ENCODE measurements at places on chromosomes 2 and 18. TPM values are rescaled to one million over a fixed set of nuclear protein-coding genes. Genes with fewer than 3 reads are reported as not detected.

DNA sequence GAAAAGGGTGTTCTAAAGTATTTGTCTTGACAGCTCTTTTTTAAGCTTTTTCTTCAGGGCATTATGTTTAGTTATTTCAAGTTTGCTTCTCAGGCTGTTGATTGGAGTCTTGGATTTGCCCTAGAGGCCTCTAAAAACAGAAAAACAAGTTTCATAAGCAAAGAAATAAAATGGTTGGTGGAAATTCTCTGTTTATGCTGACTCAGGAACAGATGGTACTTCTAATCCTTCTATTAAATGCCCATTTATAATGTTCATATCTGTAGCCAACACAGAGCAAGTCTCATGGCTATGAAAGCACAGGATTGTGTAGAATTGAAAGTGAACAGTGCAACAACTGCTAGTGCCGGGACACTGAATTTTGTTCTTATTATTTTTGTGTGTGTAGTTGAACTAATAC, 60.4 kb downstream of the KCNJ3 start:
- DNase-seq = no peak

TAF1B gene
- total RNA-seq = 7.6 TPM

- DNase-seq = peak; percentile 48
Measured at GRCh38 chr2:240297256-240298116, 138.0 kb upstream of the GPC1 start.

- DNase-seq = no peak
Measured at GRCh38 chr2:118803012-118803411, 44.4 kb downstream of the EN1 start.

PLEK gene
- total RNA-seq = 2.4 TPM

MAPRE3 gene
- total RNA-seq = 101 TPM

DNA sequence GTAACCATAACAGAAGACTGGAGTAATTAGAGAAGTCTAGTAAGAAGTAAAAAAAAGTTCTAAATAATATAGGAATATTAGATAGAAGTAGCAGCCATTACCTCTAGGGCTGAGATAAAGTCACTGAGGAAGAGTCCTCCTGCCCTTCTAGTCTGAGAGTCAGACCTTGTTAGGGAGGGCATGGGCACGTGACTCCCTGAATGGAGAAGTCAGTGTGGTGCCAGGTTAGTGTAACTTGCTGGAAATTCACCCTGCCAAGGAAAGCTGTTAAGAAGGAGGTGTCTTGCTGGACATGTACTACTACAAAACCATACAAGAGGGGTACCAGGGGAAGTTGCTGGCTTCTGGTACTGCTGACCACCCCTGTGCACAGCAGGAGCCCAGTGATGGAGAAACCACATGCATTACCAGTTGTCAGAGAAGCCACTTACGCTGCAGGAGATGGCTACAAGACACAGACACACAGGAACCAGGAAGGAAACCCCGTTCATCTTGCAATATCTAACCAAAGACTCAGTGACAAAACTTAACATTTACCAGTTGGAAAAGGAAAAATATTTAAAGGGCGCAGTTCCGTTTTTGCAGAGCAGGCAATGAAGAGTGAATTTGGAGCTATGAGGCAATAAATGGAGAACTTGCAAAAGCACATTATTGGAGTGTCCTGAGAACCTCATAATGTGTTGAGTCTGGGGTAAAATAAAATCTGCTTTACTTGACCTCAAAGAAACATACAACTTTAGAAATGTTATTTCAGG, 77.2 kb upstream of the TLK1 start:
- no peak for DNase-seq

GRCh38 chr18:29969876-29970275, 1072.7 kb downstream of the DSC3 start:
- no peak for DNase-seq

MSTN gene
- total RNA-seq = 6.6 TPM

- no peak for DNase-seq
Measured at GRCh38 chr2:217060516-217060915, 200.7 kb upstream of the TNP1 start.

DNA sequence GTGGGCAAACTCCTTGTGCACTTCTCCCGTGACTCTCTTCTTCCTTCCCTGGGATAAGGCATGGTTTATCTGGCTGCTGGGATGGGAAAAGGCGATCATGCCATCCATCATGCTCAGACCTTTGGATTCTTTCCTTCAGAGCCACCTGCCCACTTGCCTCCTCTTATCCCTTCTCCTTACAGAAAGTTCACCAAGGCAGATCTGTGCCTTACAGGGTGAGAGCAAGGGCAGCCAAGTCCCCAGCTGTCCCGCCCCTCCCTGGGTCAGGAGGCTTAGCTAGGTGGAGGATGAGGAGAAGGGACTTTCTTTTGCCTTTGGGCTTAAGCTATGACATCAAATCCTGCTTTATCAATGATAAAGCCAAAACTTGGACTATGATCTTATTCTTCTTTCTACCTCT, 47.6 kb downstream of the KCNE4 start:
- no peak for DNase-seq

SGPP2 gene
- total RNA-seq = not detected

GRCh38 chr18:55878224-55878623, 290.2 kb upstream of the TCF4 start:
- no peak for DNase-seq

OTOS gene
- not detected for total RNA-seq

DNA sequence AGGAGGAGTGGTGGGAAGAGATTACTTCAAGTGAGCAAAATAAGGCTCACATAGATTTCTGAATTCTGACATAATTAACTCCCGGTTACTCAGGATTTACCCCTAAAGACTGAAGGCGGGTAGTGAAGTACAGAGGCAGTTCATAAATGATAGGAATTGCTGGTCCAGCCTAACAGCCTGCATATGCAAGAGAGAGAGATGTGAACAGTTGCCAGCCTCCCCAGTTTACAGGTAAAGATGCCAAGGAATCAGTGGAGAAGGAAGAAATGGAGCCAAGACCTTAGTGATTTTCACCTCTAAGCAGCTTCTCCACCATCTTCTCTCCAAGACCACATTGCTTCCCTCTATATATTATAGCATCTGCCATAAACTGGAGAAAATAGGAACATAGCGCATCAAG, 91.8 kb upstream of the THUMPD2 start:
- no peak for DNase-seq

DNA sequence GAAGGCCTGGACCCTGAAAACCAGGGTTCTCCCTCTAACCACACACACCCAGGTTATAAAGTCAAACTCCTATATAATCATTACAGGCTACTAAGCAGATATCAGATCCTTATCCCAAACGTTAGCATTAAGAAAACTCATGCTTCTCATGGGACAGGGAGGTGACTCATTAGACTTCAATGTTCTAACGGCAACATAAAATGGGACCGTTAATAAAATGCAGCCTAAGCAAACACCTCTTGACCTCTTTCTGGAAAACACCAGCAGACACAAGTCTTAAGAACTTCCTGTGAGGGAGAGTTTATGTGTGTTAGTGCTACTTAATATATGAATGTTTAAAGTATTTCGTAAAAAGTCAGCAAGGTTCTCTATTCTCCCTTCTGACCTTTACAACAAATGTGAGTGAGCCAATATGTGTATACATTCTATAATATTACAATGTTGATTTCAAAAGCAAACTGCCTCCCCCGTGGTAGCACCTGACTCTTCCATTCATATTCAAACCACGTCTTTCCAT, 31.7 kb downstream of the LPIN2 start:
- DNase-seq = no peak

DNA sequence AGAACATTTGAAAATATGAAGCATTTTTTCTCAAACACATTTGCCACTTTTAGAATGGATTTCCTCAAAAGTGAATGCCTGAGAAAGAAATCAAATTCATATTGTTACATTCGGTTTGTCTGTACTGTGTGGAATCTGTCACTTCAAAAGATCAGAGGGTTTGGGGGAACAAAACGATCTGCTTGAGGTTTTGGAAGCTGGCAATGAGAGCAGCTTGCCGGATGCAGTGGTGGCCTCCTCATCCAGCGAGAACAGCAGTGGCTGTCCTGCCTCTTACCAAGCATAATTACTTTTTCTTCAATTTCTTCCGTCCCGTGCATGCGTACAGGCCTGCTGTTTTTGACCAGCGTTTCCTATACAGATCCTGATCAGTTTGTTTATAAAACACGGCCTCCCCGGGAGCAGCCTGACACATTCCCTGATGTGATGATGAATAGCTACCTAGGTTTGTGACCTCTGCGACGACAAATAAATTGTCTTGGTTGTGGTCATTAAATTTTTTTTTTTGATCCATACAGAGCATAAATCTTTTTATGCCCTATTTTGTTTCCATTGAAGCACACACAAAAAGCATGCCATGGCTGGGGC, 45.2 kb downstream of the ITGA6 start:
- DNase-seq = no peak

SCTR gene
- not detected for total RNA-seq

GRCh38 chr2:133390156-133390555, 178.1 kb downstream of the NCKAP5 start:
- DNase-seq = no peak

DNA sequence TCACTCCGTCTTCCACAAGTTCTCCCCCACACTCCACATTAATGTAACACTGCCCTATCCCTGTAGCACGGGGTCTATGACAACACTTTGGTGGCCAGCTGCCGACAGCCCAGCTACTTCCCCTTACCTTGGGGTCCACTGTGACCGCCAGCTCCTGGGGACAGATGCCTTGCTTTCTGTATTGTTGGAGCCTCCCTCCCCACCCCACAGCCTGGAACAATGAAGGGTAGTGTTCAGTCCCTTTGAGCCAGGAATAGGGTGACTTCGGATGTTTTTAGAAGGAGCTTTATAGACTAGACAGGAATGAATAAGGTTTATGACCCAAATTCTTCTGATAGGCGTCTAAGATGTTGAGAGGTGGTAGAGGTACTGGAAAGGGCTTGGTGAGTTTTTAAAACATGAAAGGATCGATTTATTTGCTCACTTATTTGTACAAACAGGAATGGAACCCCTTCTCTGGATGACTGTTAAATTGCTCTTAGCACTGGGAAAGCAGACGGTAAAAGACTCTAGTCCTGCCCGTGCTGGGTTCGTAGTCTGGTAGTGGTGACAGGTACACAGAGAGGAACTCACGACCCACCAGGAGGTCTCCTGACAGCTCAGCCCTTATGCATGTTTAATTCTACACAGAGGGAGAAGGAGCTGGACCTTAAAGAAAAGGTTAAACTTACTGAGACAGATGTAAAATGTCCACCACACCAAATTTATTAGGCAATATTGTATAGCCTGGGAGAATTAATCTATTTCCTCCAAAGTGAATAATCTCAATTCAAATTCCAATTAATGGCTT, 90.9 kb downstream of the MYCN start:
- DNase-seq = no peak

DNA sequence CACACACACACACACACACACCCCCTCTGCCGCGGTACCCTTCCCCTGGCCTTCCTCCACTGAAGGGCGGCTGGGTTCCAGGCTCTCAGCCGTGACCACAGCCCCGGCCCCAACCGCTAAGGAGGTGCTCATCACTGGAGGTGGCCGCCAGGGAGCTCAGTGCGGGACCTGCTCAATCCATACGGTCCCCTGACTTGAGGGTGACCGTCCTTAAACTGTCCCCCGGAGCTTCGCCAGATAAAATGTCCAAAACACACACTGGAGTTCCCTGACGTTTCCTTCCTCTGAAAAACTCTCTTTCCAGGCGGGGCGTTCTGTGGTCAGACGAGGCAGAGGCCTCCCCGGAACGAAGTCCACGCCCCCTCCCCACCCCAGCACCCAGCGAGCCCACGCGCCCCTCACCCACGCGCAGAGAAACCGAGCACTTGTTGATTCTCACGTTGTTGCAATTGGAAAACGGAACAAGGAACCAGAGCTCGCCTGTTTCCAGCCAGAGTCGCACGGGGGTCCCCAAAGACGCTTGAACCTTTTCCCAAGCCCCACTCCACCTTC, 1.4 kb downstream of the MBP start:
- DNase-seq = peak; percentile 69

GRCh38 chr18:59426855-59427254, 67.8 kb upstream of the LMAN1 start:
- no peak for DNase-seq

DNA sequence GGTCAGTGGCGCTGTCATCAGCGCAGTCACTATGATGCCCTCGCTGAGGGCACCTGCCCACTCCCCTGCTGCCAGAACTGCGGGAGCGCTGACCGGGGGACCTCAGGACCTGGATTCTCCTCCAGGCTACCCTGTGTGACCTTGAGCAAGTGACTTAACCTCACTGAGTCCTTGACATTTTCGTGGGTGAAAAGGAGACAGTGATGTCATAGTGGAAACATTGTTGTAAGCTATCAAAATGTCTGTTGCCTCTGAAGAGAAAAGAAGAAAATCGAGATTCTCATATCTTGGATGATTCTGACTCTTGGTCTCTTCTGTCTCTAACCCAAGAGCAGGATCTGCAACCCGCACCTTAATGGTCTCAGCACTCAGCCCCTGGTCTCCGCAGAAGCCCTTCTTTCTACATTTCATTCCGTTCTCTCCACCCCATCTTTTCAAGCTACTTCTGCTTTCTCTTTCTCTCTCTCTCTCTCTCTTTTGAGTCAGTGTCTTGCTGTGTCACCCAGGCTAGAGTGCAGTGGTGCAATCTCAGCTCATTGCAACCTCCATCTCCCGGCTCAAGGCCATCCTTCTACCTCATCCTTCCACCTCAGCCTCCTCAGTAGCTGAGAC, 978 bp upstream of the TUBA4A start:
- DNase-seq = no peak

DNA sequence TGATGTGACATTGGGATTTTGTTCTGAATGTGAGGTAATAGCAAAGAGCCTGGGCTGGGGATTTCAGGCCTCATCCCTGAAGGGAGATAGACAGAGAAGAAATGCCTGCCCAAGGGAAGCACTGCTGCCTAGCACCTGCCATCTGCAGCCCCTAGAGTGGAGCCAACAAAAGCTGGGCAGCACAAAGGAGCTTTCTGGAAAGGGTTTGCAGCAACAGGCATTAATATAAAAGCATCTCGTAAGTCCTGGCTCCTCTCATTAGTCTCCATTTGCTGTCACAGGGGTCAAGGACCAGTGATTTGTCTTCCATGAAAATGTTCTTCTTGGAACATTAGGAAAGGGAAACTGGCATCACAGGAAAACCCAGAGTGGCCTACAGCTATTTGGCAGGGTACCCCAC, 157.2 kb upstream of the SLC14A2 start:
- no peak for DNase-seq

UGT1A1 gene
- not detected for total RNA-seq

SAG gene
- total RNA-seq = not detected
